Metanephros (tissue), 2 donors: ENCODE measurements at places on chromosomes 5 and 9. TPM values are rescaled to one million over a fixed set of nuclear protein-coding genes. Genes with fewer than 3 reads are reported as not detected.

PHF24 gene
- 0.23 TPM for total RNA-seq

UBTD2 gene
- total RNA-seq, result 38.5 TPM

C9orf50 gene
- 0.70 TPM for total RNA-seq

IRX1 gene
- 50.3 TPM for total RNA-seq

TEX10 gene
- total RNA-seq, result 33.9 TPM

CDH10 gene
- 3.2 TPM for total RNA-seq

SLC27A6 gene
- total RNA-seq, result 0.93 TPM

SPINK6 gene
- total RNA-seq, result not detected

ATP10B gene
- total RNA-seq, result 0.47 TPM

ANGPTL2 gene
- total RNA-seq, result 17.6 TPM

IFNA13 gene
- not detected for total RNA-seq

SARDH gene
- total RNA-seq, result 19.6 TPM

TLR4 gene
- 18.2 TPM for total RNA-seq

FCN2 gene
- 1.2 TPM for total RNA-seq

CNTLN gene
- 13.8 TPM for total RNA-seq

TSSK1B gene
- 0.70 TPM for total RNA-seq

TAL2 gene
- 4.1 TPM for total RNA-seq

NAA35 gene
- total RNA-seq, result 26.9 TPM

GTF2H2 gene
- 38.4 TPM for total RNA-seq

ASPN gene
- 33.7 TPM for total RNA-seq

WNT8A gene
- total RNA-seq, result 0.18 TPM

DIPK1B gene
- total RNA-seq, result 39.6 TPM

IL13 gene
- total RNA-seq, result not detected

CEP120 gene
- 19.2 TPM for total RNA-seq

PCDHA4 gene
- 1.8 TPM for total RNA-seq

ABITRAM gene
- total RNA-seq, result 10.0 TPM

BTNL9 gene
- total RNA-seq, result 17.1 TPM

PCDHA10 gene
- total RNA-seq, result 1.2 TPM

LMBRD2 gene
- total RNA-seq, result 14.7 TPM

ANKRD33B gene
- total RNA-seq, result 6.3 TPM

FOXI1 gene
- 3.8 TPM for total RNA-seq

NR2F1 gene
- total RNA-seq, result 292 TPM

DBH gene
- 1.1 TPM for total RNA-seq

RNF44 gene
- 27.0 TPM for total RNA-seq

IGIP gene
- total RNA-seq, result 5.8 TPM

CKMT2 gene
- 62.2 TPM for total RNA-seq

MYORG gene
- 7.0 TPM for total RNA-seq

PHPT1 gene
- total RNA-seq, result 68.5 TPM

IL4 gene
- not detected for total RNA-seq

CDC20B gene
- 0.29 TPM for total RNA-seq

C1QTNF2 gene
- 4.6 TPM for total RNA-seq

C8G gene
- not detected for total RNA-seq

RAD50 gene
- 19.2 TPM for total RNA-seq

TIMD4 gene
- 0.93 TPM for total RNA-seq

SHISAL2B gene
- not detected for total RNA-seq

SLC6A3 gene
- total RNA-seq, result 0.41 TPM

BNC2 gene
- 15.7 TPM for total RNA-seq

MAMDC4 gene
- total RNA-seq, result 10.9 TPM

CNTNAP3B gene
- total RNA-seq, result 16.5 TPM

PCDH12 gene
- 30.1 TPM for total RNA-seq

PLAC8L1 gene
- total RNA-seq, result not detected

POU5F2 gene
- total RNA-seq, result 5.1 TPM

SPINK7 gene
- total RNA-seq, result not detected

GLT6D1 gene
- not detected for total RNA-seq

OSMR gene
- total RNA-seq, result 15.7 TPM

KLF4 gene
- 17.3 TPM for total RNA-seq

ADAMTS19 gene
- 8.5 TPM for total RNA-seq

RNF224 gene
- 0.70 TPM for total RNA-seq
